Stomach (tissue), 19 donors: ENCODE measurements at places on chromosomes 13 and 19. TPM values are rescaled to one million over a fixed set of nuclear protein-coding genes. Genes with fewer than 3 reads are reported as not detected.

The NKG7 gene
- polyA plus RNA-seq = 2.1 TPM

The KCTD4 gene
- not detected for polyA plus RNA-seq

The NBEA gene
- 1.6 TPM for polyA plus RNA-seq

The GRK1 gene
- not detected for polyA plus RNA-seq

The UCHL3 gene
- 38.8 TPM for polyA plus RNA-seq

The CEACAM19 gene
- 2.3 TPM for polyA plus RNA-seq

The ASPDH gene
- not detected for polyA plus RNA-seq

The CGB3 gene
- polyA plus RNA-seq = not detected

The FFAR2 gene
- 0.35 TPM for polyA plus RNA-seq

The ZNF880 gene
- 8.4 TPM for polyA plus RNA-seq

The ZNF44 gene
- 4.6 TPM for polyA plus RNA-seq

The ZNF71 gene
- 2.1 TPM for polyA plus RNA-seq

The IL27RA gene
- 2.6 TPM for polyA plus RNA-seq

The CNOT3 gene
- polyA plus RNA-seq = 18.2 TPM

The EPSTI1 gene
- polyA plus RNA-seq = 5.2 TPM

The IL4I1 gene
- 0.56 TPM for polyA plus RNA-seq

The LYL1 gene
- 5.0 TPM for polyA plus RNA-seq

The CCL25 gene
- not detected for polyA plus RNA-seq

The IGFL3 gene
- polyA plus RNA-seq = not detected

The RASIP1 gene
- polyA plus RNA-seq = 29.3 TPM

The ZNF850 gene
- polyA plus RNA-seq = 0.15 TPM

The PGLYRP2 gene
- polyA plus RNA-seq = not detected

The LMTK3 gene
- polyA plus RNA-seq = 1.1 TPM

The HTR2A gene
- not detected for polyA plus RNA-seq

The DZIP1 gene
- 4.7 TPM for polyA plus RNA-seq

The SOHLH2 gene
- polyA plus RNA-seq = 0.25 TPM

The CGB5 gene
- polyA plus RNA-seq = not detected

The ARRDC5 gene
- 0.20 TPM for polyA plus RNA-seq

The ELAVL3 gene
- 0.31 TPM for polyA plus RNA-seq

The ADGRE3 gene
- not detected for polyA plus RNA-seq

The ZNF726 gene
- 2.4 TPM for polyA plus RNA-seq

The FUT6 gene
- polyA plus RNA-seq = not detected

The SCEL gene
- polyA plus RNA-seq = 0.19 TPM

The KLK10 gene
- polyA plus RNA-seq = 62.7 TPM

The KLK14 gene
- polyA plus RNA-seq = not detected

The CEACAM7 gene
- 6.2 TPM for polyA plus RNA-seq

The FPR1 gene
- polyA plus RNA-seq = 1.7 TPM

The CLDND2 gene
- polyA plus RNA-seq = 1.3 TPM

The OR10H1 gene
- polyA plus RNA-seq = not detected

The CGB1 gene
- not detected for polyA plus RNA-seq

The RNF113B gene
- polyA plus RNA-seq = not detected

The APOC1 gene
- 68.3 TPM for polyA plus RNA-seq

The NKPD1 gene
- not detected for polyA plus RNA-seq

The IL11 gene
- polyA plus RNA-seq = 1.0 TPM

The SULT2A1 gene
- polyA plus RNA-seq = 8.5 TPM

The MYH14 gene
- polyA plus RNA-seq = 54.2 TPM

The CEACAM16 gene
- not detected for polyA plus RNA-seq

The CRB3 gene
- polyA plus RNA-seq = 34.3 TPM

The LRRC4B gene
- 1.2 TPM for polyA plus RNA-seq

The SMIM24 gene
- 116 TPM for polyA plus RNA-seq

The SLC25A42 gene
- 3.7 TPM for polyA plus RNA-seq

The SHD gene
- not detected for polyA plus RNA-seq

The CLIP3 gene
- polyA plus RNA-seq = 5.5 TPM

The CALM3 gene
- 84.2 TPM for polyA plus RNA-seq

The EID2B gene
- polyA plus RNA-seq = 1.2 TPM

The URAD gene
- not detected for polyA plus RNA-seq
